Stimulated activated CD4-positive, alpha-beta T cell treated with anti-CD3 and anti-CD28 coated beads, Interleukin-4, amount 100 ng/mL, for 1 hour (primary cell): ENCODE measurements at places on chromosomes 4 and X.

DNA sequence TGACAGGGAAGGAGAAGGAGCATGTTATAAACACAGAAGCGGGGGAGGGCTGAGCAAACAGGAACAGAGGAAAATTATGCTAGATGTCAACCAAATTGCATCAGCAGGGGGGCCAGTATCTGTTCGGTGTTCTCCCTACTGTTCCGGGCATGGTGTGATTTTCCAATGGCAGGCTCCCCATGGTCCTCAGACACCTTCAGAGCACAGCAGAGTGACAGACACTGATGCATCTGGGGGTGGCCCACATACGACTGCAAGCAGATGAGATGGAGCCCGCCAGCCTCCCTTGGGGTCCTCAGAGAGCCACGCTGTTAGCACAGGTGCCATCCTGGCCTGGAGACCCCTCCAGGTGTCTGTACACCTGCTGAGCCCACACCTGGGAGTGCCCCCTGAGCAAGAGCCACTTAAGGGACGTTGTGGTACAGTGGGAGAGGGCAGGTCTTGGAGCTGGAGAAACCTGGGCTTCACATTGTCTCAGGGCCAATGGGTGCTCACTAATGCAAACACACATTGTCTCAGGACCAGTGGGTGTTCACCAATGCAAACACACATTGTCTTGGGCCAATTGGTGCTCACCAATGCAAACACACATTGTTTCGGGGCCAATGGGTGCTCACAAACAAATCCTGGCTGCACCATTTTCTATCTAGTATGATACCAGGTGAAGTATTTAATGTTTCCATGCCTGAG, 95.4 kb downstream of the SLC2A9 start:
- no peak for DNase-seq

GRCh38 chr4:84907145-84907544, 59.3 kb downstream of the WDFY3 start:
- no peak for DNase-seq

GRCh38 chrX:115565888-115566287, 4.9 kb downstream of the PLS3 start:
- no peak for DNase-seq

DNA sequence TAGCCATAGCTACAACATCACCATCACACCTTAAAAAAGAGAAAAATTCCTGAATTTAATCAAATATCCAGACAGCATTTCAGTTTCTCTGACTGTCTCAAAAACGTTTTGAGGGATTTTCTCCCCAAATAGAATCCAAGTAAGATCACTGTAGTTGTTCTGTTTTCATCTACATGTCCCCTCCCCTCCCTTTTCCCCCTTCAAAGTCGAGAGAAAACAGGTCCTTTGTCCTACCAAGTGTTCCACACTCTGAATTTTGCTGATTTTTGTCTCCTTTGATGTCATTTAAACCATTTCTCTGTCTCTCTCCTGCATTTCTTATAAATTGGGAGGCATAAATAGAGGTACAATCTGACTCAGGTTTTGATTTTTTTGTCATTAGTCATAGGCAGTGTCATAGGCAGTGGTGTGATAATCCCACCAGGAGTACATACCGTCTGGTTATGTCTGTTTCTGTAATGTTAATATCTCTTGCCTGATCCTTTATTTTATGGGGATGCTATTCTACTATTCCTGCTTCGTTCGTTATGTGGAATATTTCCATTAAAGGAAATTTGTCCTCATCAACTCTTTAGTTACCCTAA, 348.6 kb downstream of the PTTG2 start:
- DNase-seq: no peak

GRCh38 chrX:28998609-28999135, 411.4 kb downstream of the IL1RAPL1 start:
- DNase-seq: no peak

- no peak for DNase-seq
Observed at GRCh38 chrX:112822892-112823291, 17.7 kb downstream of the AMOT start.

- no peak for DNase-seq
Observed at GRCh38 chrX:118675326-118675965, 52.0 kb upstream of the IL13RA1 start.

DNA sequence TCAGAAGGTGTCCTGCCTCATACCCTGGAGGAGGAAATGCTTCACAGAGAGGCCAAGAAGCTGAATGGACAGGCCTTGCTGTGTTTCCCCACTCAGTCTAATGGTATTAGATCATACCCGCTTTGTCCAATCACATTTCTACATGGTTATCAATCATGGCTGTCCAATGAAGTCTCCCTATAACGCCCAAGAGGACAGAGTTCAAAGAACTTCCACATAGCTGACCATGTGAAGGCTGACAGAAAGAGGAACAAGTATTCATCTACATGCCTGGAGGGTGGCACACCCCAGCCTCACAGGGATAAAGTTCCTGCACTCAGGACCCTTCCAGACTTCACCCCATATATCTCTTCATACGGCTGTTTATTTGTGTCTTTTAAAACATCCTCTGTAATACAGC, 123.4 kb downstream of the MANBA start:
- DNase-seq: no peak

DNA sequence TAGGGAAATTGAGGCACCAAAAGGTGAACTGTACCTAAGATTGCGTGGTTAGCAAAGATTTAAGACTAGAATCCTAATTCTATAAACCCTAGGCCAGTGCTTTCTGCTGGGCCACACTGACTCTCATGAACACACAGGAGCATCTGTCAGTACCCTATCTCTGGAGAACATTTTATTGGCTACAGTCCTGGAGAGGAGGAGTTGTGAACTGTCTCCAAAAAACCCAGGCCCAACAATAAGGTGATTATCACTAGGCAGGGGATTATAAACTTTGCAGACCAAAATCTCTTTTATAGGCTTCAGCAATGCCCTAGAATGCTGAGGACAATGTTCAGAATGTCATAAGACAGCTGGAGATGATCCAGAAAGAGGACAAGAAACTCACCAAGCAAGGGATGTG, 24.1 kb downstream of the OPHN1 start:
- no peak for DNase-seq

GRCh38 chr4:179521952-179522351, 2079.7 kb upstream of the AGA start:
- DNase-seq: no peak

DNA sequence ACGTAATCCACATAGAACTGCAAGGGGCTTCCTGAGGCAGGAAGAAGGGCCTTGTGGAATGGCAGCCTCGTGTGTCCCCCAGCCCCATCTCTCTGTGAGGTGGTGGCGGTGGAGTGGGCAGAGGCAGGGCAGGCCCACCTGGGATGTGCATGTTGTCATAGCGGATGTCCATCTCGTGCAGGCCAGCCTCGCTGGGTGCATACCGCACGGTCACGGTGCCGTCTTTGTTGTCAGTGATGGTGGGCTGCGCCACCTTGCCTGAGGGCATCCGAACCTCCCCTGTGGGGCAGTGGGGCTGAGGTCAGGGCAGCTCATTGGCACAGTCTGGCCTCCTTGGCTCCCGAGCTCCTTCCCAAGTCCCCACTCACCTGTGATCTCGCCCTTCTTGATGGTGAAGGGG, 20.4 kb downstream of the FLNA start:
- no peak for DNase-seq

DNA sequence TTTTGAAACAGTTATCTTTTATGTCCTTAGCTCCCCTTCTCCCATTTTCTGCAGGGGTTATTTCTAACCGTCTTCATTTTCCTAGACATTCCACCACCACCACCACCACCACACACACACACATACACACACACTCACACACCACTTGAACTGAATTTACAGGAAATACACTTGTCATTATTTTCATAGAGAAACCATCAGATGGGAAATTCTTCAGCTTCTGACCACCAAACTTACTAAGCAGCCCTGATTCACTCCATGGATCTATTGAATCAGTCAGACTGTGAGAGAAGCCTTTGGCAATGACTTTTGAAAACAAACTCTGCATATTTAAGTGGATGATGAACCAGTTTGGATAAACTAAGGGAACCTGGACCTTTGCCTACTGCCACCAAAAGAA, 210.1 kb upstream of the NHS start:
- DNase-seq: no peak

DNA sequence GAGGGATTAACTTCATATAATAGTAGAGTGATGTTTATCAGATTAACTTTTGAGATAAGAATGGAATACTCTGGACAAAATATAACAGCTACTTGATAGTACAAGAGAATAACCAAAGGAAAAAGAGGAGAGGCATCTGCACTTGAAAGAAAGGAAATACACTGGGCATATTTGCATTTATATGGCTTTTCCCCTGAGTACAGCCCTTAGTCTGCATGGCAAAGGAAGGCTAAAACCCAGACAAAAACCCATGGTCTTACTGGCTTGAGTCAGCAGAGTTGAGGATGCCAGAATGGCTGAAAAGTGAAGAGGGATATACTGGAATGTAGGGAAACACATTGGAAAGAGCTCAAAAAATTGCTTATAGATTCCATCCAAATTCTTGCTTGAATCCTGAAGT, 101.6 kb downstream of the COL4A5 start:
- DNase-seq: no peak

GRCh38 chr4:167000141-167000852, 234.0 kb downstream of the SPOCK3 start:
- DNase-seq: no peak

DNA sequence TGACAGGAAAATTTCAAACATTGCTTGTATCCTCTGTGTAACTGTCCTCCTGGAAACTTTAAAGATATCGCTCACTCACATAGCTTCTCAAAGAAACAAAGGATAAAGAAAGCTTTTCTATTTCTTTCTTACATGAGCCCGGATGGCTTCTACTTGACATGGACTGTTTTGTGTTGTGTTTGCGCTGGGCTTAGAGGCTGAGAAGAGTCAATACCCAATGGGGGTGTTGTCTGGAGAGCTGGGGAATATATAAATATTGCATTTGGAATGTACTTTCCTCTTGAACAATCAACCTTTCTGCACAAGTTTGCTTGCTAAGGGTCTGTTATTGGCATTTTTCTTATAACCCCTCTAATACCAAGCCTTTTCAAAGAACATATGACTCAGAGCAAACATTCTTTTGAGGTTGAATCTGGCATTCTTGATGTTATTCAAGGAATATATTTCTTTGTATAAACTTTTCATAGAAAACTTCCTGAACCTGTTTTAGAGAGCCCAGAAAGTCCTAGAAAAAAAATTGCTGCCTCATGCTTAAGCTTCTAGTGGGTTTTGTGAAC, 331.9 kb downstream of the PACRGL start:
- no peak for DNase-seq
